ENCODE measurements at places on chromosomes 1 and 21.

DNA sequence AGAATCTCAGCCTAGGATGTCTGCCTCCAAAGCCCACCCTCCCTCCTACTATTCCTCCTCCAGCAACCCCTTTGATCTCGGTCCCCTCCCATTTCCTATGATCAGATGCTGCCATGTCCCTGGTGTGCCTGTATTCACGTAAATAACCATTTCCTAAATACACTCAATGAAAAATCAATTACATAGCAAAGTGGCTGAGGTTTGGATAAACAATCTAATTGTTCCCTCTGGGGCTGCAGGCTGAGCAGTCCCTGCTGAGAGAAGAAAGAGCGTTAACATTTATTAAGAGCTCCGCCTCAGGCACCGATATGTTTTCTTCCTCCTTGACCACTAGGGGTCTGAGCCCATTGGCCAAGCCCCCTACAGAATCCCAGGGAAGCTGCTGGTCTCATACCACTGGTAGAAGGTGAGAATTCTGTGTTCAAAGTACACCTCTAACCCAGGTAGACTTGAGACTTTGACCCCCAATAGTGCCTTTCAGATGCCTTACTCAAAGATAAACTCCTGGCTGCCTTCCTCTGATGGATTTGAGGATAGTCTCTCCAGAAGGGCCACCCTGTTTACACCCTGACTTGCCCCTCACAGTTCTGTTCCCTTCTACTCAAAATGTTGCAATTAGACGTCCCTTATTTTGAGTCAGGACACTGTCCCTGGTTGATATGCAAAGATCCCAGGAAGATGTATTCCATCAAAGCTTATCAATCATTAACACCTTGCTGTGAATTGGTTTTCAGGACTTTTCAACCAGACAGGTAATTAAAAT, 33.9 kb upstream of the CAMK1G start:
- DNase-seq, result no peak

- no peak for DNase-seq
Observed at GRCh38 chr1:17890056-17890814, 135.1 kb downstream of the ACTL8 start.

GRCh38 chr1:17167786-17168090, 37.2 kb upstream of the PADI1 start:
- DNase-seq, result no peak

DNA sequence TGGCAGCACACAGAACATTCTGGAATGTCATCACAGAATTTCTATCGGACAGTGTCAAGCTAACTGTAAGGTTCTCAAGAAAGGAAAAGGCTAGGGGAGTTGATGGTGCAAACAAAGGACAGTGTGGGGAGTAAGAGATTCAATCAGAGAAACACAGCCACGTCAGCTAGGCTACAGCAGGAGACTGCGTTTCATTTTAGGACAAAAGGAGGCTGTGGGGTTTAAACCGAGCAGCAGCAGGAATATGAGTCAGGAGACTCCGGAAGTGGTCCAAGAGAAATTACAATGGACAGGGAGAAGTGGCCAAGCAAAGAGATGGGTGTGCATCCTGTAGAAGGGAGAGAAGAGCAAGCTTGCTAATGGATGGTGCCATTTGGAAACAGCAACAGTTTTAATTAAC, 37.4 kb upstream of the C1orf198 start:
- DNase-seq, result no peak

GRCh38 chr1:34520111-34520510, 234.7 kb upstream of the GJB5 start:
- no peak for DNase-seq

DNA sequence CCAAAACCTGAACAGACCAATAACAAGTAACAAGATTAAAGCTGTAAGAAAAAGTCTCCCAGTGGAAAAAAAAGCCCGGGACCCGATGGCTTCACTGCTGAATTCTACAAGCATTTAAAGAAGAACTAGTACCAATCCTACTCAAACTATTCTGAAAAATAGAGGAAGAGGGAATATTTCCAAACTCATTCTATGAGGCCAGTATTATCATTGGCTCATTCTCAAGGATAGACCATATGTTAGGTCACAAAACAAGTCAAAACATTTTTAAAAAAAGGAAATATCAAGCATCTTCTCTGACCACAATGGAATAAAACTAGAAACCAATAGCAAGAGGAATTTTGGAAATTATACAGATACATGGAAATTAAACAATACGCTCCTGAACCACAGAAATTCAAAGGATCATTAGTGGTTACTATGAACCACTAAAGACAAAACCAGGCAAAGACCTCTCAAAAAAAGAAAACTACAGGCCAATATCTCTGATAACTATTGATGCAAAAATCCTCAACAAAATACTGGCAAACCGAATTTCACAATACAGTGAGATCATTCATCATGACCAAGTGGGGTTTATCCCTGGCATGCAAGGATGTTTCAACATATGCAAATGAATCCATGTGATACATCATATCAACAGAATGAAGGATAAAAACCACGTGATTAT, 13.9 kb upstream of the IL20 start:
- DNase-seq, result no peak

DNA sequence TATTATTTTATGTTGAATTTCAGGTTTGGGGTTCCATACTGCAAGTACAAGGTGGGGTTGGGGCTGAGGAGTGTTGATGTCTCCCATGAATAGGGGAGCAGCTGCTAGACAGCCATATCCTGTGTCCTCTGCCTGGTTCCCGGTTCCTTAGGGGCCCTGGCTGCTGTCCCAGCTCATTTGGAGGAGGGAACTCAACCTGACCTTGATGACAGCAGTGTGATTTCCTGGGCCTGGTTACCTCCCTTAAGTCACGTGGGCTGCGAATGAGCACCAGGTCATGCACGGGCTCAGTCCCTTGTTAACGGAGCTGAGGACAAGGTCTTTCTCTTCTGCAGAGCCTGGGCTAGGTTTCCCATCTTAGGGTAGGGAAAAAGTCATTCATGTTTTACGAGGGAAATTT, 85.1 kb downstream of the MTR start:
- DNase-seq, result no peak

GRCh38 chr1:11613347-11613746, 40.9 kb downstream of the FBXO2 start:
- DNase-seq, result no peak

- DNase-seq, result no peak
Observed at GRCh38 chr1:26291939-26292338, 12.1 kb downstream of the SH3BGRL3 start.
